ENCODE measurements at places on chromosomes 16 and 17.

GRCh38 chr17:10698096-10698818 lies 863 bp downstream of the ADPRM start:
- DNase-seq: peak; percentile 16
- H3K36me3 ChIP-seq: peaks cover 23% of the 10 kb centered on the region
- no peaks in the 10 kb centered on the region for H3K27me3 ChIP-seq
- H3K4me1 ChIP-seq: peaks cover 10% of the 10 kb centered on the region
- H3K4me3 ChIP-seq: peak overlapping the region; percentile 88

GRCh38 chr17:68356520-68356919 lies 65.2 kb downstream of the ARSG start:
- no peak for DNase-seq
- H3K36me3 ChIP-seq: no peaks in the 10 kb centered on the region
- no peak overlapping the region for H3K27ac ChIP-seq
- H3K4me3 ChIP-seq: no peak overlapping the region
- H3K4me1 ChIP-seq: peaks cover 6% of the 10 kb centered on the region

DNA sequence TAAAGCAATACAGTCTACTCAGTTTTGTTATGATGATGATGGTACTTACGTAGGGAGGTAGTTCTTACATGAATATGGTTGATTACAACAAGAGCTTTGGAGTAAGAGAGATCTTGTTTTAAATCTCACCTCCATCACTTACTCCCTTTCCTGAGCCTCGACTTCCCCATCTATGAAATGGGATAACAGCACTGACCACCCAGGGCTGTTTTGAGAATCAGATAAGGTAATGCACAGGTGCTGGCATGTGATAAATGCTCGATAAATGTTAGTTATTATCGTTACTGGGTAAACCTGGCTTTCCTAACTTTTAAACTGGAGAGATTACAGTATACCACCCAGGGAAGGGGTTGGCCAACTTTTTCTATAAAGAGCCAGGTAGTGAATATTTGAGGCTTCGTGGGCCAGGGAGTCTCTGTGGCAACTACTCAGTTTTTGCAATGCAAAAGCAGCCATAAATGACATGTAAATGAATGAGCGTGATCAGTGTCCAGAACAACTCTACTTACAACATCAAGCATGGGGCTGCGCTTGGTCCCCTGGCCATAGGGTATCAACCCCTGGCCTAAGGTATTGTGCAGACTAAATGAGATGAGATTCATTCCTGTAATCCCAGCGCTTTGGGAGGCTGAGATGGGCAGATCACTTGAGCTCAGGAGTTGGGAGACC lies 73.7 kb downstream of the BMERB1 start:
- peaks cover 14% of the 10 kb centered on the region for H3K27me3 ChIP-seq
- DNase-seq: no peak
- H3K27ac ChIP-seq: no peak overlapping the region
- no peaks in the 10 kb centered on the region for H3K4me1 ChIP-seq
- H3K36me3 ChIP-seq: peaks cover 2% of the 10 kb centered on the region
- no peak overlapping the region for H3K4me3 ChIP-seq

GRCh38 chr17:74852237-74853047 lies 7.2 kb downstream of the GRIN2C start:
- H3K27me3 ChIP-seq: peaks cover 54% of the 10 kb centered on the region

GRCh38 chr17:73283841-73284282 lies 22.2 kb upstream of the CPSF4L start:
- peaks cover 29% of the 10 kb centered on the region for H3K4me1 ChIP-seq
- no peaks in the 10 kb centered on the region for H3K27me3 ChIP-seq
- no peak for DNase-seq
- no peak overlapping the region for H3K27ac ChIP-seq
- H3K36me3 ChIP-seq: peaks cover 29% of the 10 kb centered on the region
- H3K4me3 ChIP-seq: no peak overlapping the region

DNA sequence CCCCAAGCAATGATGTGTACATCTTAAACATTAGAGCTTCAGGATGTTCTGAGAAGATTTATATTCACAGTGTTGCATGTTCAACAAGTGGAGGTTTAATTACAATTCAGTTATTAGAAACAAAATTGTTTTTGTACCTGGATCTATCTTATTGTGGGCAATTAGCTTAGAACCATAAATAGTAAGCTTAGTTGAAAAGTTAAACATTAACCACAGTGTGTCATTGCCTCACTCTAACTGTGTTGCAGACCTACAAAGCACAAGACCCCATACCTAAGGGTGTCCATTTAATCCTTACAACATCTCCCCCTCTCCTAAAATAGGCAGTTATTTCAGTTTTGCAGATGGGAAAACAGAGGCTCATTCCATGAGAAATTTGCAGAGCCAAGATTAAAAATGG lies 632.0 kb upstream of the SOX9 start:
- no peak overlapping the region for H3K4me3 ChIP-seq
- no peak overlapping the region for H3K27ac ChIP-seq
- H3K4me1 ChIP-seq: no peaks in the 10 kb centered on the region
- H3K36me3 ChIP-seq: no peaks in the 10 kb centered on the region
- DNase-seq: no peak
- H3K27me3 ChIP-seq: no peaks in the 10 kb centered on the region

DNA sequence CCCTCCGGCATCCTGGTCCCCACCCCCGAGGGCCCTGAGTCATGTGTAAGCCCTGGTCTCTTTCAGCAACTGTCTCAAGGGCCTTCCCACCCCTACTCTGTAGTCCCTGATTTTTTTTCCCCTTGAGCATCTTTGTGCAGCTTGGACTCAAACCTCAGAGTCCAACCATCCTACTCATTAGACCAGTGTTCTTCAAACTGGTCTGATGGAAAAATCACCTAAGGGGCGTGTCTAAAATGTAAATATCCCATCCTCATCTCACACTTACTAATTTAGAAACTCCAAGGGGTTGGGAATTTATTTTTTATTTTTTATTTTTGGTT lies 624 bp downstream of the G6PC3 start:
- no peaks in the 10 kb centered on the region for H3K27me3 ChIP-seq
- peak overlapping the region; percentile 97 for H3K27ac ChIP-seq
- H3K4me1 ChIP-seq: peaks cover 26% of the 10 kb centered on the region
- no peak for DNase-seq
- peaks cover 29% of the 10 kb centered on the region for H3K36me3 ChIP-seq

DNA sequence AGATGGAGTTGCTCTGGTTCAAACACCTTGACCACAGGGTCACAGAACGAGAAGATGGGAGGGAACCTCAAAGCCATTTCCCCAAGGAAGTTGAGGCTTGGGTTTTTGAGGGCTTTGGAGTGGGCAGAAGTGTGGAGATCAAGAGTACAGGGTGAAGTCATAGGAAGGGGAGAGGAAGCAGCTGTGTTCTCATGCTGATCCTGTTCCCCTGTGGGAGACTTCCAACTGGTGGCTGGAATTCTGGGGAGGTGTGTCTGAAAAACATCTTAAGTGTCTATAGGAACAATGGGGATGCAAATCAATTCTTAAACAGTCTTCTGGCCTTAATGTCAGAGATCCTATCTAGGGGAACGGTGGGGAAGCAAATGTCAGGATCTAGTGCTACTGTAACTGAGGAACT lies 38.8 kb upstream of the HSBP1 start:
- H3K36me3 ChIP-seq: no peaks in the 10 kb centered on the region
- no peak overlapping the region for H3K27ac ChIP-seq
- H3K27me3 ChIP-seq: no peaks in the 10 kb centered on the region
- H3K4me3 ChIP-seq: no peak overlapping the region

DNA sequence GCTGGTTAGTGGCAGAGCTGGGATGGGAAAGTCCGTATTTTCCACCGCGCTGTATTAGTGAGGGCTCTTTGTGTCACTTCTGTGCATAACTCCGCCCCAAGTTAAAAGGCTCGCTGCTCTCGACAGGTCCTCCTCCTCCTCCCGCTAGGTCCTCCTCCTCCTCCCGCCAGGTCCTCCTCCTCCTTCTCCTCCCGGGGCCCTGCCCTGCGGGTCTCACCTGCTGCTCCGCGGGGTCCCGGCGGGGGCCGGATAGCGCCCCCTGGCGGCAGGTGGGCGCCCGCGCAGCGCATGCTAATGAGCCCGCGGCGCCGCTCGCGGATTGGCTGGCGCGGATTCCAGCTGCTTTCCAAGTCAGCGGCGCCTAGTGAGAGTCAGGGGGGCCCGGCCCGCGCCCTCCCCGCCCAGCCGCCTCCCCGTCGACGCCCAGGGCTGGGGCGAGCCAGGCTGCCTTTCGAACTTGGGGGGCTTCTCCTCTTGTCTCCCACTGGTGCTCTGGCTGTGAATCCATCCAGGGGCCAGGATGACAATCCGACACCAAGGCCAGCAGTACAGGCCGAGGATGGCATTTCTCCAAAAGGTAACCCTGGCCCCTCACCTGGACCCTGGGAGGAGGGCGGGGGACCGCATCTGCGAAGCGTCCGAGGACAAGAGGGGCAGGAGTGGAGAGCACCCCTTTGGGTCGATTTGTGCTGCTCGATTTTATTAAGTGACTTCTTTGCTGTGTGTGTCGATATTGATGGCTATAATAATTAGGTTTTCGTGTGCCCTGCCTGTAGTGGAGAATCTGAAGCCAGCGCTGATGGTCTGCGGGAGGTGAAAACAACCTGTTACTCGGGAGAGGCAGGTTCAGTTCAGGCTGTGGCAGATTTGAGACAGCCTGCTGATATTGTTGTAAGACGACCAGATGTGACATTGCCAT lies at the start of gene RGS9:
TSS of gene RGS9 (plus strand) at position 350 of the 919 bp plus-strand sequence. CDS start at position 521, 171 bp downstream.
- DNase-seq: peak; percentile 75
- H3K27me3 ChIP-seq: peaks cover 31% of the 10 kb centered on the region
- H3K27ac ChIP-seq: no peak within 1 kb of the TSS
- H3K36me3 ChIP-seq: no peaks in the 10 kb centered on the region
- H3K4me3 ChIP-seq: peak within 1 kb of the TSS; percentile 74
- peaks cover 11% of the 10 kb centered on the region for H3K4me1 ChIP-seq

DNA sequence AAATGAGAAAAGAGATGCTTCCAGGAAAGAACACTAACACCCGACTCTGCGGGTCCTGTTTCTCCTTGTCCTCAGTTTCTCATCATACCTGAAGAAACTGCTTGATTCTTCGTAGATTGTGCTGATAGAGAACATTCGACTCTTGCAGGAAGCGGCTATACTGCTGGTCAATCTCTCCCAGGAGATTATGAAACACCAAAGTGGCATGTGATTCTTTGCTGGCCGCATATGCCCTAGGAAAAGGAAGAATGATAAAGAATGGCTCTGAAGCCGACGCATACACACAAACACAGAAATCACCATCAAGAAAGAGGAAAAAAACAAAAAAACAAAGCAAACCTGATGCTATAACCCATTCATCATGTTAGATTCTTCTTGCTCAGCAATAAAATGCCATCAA lies 41.8 kb downstream of the STAT3 start:
- peaks cover 75% of the 10 kb centered on the region for H3K36me3 ChIP-seq
- no peak for DNase-seq
- H3K4me3 ChIP-seq: no peak overlapping the region
- H3K4me1 ChIP-seq: peaks cover 10% of the 10 kb centered on the region

DNA sequence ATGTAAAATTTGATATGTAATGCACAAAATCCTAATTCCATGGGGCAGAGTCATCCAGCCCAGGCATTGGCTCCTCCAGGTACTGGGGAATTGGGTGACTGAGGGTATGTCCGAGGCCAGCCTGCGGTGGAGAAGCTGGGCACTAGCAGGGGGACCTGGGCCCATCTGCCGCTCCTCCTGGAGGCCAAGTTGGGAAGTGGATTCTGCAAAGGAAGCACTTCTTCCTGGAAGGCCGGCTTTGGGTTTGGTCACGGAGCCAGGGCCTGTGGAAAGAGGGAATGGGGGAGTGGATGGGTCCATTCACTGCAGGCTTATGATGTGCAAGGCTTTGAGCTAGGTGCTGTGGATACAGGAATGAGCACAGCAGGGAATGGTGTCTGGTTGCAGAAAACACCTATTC lies 85.8 kb downstream of the GNAO1 start:
- peak; percentile 11 for DNase-seq
- H3K27ac ChIP-seq: no peak overlapping the region
- no peaks in the 10 kb centered on the region for H3K4me1 ChIP-seq
- H3K27me3 ChIP-seq: peaks cover 60% of the 10 kb centered on the region
- H3K4me3 ChIP-seq: no peak overlapping the region

DNA sequence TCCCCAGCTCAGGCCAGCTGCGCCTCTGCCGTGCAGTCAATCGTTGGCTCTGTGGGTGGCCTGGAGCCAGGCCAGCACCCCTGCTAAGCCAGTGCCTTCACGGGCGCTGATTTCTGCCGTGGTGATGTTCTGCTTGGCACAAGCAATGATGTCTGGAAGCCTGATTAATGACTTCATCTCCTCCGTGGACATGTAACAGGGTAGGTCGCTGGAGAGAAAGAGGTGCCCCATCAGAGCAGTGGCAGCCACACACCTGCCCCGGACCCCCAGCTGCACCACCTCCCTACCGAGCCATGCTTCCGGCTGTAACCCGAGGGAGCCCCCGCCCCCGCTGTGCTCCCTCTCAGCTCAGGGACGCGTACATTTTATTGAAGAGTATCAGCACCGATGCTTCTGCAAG lies 1.9 kb downstream of the ARL16 start:
- no peak overlapping the region for H3K27ac ChIP-seq
- no peaks in the 10 kb centered on the region for H3K27me3 ChIP-seq
- peaks cover 5% of the 10 kb centered on the region for H3K4me1 ChIP-seq
- no peak for DNase-seq
- no peak overlapping the region for H3K4me3 ChIP-seq

DNA sequence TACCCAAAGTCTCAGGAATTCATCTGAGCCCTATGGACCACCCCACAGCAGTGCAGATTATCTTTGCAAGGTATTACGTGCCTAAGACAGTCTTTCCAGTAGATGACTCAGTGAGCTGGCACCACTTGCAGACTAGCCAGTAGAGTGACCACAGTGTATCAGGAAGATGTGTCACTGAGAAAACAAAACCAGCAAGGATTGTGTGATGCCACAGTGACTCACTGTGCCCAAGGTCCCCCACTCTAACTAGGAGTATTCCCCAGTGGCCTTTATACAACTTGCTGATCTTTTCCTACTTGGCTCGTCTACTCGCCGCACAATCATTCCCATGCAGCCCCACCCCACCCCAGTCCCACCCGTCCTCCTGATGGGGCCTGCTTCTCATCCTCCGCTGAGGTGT lies 26.8 kb upstream of the PRKCA start:
- no peak overlapping the region for H3K4me3 ChIP-seq
- H3K4me1 ChIP-seq: peaks cover 28% of the 10 kb centered on the region
- DNase-seq: peak; percentile 96

DNA sequence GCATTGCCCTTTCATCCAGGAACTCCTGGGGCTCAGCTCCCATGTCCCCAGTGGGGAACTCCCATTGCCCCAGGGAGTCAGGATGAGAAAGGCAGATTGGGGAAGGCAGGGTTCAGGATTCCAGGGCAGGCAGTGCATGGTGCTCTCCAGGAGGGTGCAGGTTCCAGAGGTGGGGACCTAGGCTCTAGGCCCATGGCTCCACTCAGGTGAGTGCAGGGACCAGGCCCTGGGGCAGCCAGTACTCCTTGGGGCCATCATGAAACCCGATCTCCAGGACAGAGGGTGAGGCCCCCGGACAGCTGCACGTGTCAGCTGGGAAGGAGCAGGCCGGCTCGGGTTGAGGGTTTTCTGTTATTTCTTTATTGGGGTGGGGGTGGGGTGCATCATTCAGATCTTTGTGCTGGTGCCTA lies 1.3 kb upstream of the MTSS2 start:
- no peak overlapping the region for H3K27ac ChIP-seq
- peaks cover 39% of the 10 kb centered on the region for H3K4me1 ChIP-seq
- no peaks in the 10 kb centered on the region for H3K27me3 ChIP-seq
- DNase-seq: peak; percentile 24
